ENCODE measurements at places on chromosomes 5 and 9.
A peak's percentile ranks its signal among the peaks of the same experiment; 100 is the strongest.

DNA sequence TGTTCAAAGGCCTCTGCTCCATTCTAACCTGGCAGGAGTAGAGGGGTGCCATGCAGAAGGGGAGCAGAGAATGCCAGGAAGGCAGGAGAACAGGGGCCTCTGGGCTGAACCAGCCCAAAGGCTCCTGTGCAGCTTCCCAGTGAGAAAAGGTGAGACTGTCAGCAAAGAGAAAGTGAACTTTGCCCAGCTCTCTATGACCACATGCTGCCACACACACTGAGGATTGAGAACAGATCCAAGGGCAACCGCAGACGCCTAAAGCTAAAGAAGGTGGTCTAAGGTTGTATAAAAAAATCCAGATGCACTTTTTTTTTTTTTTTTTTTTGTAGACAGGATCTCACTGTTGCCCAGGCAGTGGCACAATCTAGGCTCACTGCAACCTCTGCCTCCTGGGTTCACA is 51.4 kb downstream of the ALDH7A1 start:
- DNase-seq = no peak

- no peak for DNase-seq
Observed at GRCh38 chr5:109825450-109825849, 135.7 kb downstream of the MAN2A1 start.

DNA sequence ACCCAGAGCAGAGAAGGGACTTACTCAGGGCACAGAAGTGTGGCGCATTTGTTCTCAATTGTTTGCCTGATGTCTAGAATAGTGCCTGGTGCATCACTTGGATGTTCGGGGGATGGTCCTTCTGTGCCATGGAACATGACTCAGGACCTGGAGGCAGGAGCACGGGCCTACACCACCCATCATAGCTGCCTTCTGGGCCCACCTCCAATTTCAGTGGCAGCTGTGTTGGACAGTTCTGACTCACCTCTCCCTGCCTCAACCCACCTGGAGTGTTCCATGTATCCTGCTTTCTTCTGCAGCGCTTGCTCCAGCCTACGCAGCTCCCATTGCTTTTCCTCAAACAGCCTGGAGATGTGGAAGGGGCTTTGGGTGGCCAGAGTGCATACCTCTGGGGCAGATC is 12.5 kb upstream of the CXCL14 start:
- no peak for DNase-seq

DNA sequence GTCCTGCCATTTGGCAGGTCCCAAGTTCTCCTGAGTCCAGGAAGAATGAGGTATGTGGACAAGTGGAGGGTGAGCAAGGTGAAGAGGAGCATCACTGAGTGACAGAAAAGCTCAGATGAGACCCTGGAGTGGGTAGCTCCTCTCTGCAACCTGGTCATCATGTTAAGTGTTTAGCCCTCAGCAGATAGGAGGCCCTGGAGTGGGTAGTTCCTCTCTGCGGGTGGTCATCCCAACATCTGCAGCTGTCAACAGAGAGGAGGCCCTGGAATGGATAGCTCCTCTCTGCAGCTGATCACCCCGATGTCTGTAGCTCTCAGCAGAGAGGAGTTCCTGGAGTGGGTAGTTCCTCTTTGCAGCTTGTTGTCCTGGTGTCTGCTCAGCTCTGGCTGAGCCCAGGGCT is 48.4 kb downstream of the NDUFAF2 start:
- no peak for DNase-seq

- DNase-seq = no peak
Observed at GRCh38 chr5:127096328-127096993, 23.2 kb upstream of the C5orf63 start.

GRCh38 chr9:35664531-35665470 is at the start of gene ARHGEF39:
Gene ARHGEF39, minus strand, starts transcription at chr9:35665195. Its CDS starts 26 bp downstream, at chr9:35665169.
- DNase-seq = peak; percentile 55

DNA sequence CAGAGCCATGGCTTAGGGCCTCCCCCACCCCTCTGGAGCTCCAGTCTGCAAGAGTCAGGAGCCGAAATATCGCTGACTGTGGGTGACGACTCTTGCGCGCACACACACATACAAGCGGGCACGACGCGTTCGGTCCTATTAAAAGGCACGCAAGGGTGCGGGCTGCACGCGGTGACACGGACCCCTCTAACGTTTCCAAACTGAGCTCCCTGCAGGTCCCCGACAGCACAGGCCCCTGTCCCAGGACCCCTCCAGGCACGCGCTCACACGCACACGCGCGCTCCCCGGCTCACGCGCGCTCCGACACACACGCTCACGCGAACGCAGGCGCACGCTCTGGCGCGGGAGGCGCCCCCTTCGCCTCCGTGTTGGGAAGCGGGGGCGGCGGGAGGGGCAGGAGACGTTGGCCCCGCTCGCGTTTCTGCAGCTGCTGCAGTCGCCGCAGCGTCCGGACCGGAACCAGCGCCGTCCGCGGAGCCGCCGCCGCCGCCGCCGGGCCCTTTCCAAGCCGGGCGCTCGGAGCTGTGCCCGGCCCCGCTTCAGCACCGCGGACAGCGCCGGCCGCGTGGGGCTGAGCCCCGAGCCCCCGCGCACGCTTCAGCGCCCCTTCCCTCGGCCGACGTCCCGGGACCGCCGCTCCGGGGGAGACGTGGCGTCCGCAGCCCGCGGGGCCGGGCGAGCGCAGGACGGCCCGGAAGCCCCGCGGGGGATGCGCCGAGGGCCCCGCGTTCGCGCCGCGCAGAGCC is at the start of gene GRIN1:
TSS of gene GRIN1 (plus strand) at position 433 of the 746 bp plus-strand sequence. CDS start 333 bp downstream, outside the sequence.
- no peak for DNase-seq

DNA sequence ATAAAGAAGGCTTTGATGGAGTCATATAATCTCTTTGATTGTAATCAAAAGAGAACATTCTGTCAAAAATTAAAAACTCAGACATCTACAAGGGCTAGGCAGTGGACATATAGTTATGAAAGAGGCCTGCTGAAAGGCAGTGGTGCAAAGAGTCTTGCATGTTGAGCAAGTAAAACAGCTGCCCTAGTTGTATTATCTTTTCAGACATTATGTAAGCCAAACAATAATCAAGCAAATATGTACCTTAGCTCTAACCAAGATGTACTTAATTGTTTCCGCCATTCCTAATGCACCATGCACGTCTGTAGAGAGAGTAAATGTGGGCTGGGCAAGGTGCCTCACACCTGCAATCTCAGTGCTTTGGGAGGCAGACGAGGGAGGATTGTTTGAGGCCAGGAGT is 14.3 kb downstream of the GAPT start:
- DNase-seq = no peak

DNA sequence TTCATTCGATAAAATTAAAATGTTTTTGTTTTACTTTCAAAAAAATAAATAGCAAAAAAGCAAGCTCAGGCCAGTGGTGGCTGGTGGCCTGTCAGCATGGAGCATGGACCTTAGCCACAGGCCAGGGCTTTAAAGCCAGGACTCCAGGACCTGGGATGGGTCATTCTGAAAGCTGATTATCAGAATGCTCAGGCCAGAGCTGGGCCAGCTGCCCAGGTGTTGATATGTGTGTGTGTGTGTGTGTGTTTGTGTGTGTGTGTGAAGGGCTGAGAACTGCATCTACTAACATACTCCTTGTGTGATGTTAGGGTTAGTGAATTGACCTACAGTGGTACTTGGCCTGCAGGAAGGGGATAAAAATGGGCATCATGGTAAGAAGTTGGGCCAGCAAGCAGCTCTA is 21.5 kb downstream of the PALM2AKAP2 start:
- no peak for DNase-seq

DNA sequence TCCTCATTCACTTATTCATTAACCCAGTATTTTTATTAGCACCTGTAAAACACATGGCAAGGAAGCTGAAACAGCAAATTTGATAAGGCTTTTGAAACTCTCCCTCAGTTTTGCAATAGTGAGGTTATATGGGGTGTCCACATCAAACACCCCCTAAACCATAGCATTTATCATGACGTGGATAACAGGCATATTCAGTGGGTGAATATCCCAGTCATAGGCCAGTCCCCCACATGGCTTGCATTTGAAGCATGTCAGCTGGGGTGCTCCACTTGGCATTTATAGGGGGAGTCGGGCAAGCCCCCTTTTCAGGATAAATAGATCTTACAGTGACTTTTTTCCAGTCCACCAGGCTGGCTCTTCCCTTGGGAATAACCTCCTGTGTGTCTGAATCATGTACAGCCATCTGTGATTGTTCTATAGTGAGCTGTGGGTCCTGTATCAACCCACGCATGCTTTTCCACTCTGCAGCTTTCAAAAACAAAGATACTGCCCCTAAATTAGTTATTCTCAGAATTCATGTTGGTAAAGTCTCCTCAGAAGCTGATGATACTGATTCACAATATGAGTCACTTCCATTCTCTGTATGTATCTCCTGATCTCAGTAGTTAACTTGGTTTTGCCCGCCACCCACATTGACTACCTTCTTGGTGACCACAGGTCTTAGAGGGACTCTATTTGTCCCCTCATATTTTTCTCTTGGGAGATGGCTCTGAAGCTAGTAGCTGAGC is 84.4 kb upstream of the SPIN1 start:
- no peak for DNase-seq

DNA sequence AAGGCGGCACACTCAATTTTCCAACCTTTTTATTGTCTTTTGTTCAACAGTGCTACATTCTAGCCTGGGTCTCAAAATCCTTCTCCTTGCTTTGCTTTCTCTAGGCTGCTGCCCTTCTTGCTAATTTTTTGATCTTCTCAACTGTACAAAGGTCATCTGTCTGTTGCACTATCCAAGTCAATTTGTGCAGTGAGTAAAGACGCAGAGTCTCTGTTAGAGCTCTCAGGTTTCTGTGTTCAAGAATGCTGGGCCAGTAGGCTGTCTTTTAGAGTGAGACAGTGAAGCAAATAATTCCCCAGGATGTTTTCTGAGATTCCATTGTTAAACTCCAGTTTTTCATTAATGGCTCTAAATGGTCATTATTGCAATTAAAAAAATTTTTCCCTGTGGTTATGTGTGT is 255.7 kb upstream of the ACTBL2 start:
- DNase-seq = no peak

DNA sequence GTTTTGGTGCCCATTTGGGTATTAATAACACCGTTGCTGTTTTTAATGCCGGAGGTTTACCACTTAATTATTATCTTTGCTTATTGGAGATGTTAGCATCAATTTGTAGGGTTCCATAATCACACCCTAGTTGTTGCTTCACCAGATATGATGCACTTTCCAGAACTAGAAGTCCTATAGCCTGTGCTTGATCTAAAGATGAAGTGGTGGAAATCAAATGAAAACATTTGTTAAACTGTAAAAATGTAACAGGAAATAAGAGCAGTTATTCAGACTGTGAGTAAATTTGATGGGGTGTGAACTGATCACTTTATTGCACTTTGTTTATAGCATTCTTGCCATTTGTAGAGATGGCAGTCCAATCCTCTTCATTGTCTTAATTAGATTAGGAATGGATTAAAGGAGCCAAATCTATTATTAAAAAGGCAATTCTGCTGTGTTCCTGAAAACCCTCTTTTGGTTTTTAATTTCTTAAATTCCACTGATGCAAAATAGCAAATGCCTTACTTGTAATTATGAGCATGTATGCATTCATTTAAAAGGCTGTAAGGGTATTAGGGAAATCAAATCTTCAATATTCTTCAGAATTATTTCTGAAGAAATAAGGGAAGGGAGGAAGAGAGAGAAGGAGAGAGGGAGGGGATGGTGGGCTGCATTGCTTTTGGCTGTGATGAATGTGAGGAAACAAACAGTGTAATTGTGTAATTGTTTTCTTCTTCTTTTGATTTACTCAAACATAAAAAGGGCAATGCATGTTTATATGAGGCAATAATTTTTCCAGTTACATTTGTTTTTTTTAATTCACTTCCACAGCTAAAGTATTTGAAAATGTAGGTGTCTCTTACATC is 675.2 kb upstream of the WWC1 start:
- no peak for DNase-seq

GRCh38 chr9:117315236-117315635 is 99.6 kb downstream of the ASTN2 start:
- no peak for DNase-seq

DNA sequence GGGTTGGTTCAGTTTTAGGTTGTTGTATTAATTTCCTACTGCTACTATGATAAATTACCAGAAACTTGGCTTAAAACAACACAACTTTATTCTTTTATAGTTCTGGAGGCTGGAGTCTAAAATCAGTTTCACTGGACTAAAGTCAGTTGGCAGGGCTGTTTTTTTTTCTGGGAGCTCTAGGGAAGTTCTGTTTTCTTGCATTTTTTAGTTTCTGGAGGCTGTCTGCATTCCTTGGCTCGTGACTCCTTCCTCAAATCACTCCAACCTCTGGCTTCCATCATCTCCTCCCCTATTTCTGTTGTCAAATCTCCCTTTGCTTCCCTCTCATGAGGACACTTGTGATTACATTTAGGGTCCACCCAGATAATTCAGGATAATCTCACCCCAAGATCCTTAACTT is 51.3 kb upstream of the SUB1 start:
- no peak for DNase-seq

DNA sequence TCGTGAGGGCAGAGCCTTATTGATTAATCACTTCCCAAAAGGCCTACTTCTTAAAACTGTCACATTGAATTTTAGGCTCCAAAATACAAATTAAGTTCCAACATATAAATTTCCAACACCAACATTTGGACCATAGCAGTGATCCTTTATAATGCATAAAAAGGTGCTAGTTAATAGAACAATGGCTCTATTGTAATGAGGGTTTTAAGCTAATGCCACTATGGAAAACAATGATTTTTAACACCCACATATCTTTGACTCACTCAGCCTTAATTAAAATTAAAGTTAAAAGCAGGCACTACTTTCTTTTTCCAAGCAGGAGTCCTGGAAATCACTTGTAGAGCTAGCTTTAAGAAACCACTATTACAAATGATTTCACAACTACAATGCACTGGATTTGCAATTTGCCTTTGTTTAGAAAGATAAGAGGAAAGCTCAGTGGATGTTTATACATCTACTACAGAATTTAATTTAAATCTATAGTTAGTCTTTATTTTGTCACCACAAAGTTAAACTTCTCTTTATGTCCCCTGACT is 41.8 kb downstream of the DPYSL3 start:
- DNase-seq = no peak

- no peak for DNase-seq
Observed at GRCh38 chr9:441126-441525, 226.5 kb downstream of the DOCK8 start.

GRCh38 chr5:96227957-96228356 is 205.1 kb downstream of the PCSK1 start:
- DNase-seq = no peak

DNA sequence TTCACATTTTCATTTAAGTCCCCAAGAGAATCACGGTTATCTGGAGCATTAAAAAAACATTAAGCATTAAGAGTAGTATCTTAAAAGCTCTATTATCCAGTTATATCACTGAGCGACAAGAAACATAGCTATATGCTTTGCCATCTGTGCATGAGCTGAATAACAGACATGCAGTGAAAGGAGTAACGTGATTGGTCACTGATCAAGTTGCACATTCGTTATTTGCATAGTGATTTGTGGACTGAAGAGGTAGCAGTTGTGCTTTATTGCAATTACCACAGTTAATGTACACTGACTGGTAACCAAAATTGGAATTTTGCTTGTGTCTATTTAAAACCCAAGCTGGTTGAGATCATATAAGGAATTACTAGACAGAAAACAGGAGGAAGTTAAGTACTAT is 107.4 kb downstream of the MCTP1 start:
- no peak for DNase-seq

- DNase-seq = no peak
Observed at GRCh38 chr9:110357505-110357904, 19.8 kb upstream of the TXNDC8 start.

Data from activated T-helper 1 cell treated with anti-CD3 and anti-CD28 coated beads, Interleukin-2, amount 50 U/mL, for 16 hours (primary cell).